ENCODE measurements at places on chromosomes 3 and 15.

DNA sequence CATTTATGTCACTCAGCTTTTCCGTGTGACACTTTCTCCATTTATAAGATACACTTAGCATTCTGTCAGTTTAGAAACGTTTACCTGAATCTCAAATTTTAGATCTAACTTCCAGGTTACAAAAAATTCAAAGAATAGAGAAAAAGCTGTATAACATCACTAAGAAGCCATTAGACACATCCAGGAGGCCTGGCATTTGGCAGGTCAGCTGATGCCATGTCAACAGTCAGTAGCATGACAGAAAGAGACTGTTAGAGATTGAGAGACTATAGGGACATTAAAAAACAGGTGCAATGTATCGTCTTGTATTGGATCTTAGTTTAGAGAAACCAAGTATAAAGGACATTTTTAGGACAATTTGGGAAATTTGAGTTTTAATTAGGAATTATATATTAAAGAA is 53.4 kb upstream of the ATOSA start:
- no peak for DNase-seq

- DNase-seq = no peak
Measured at GRCh38 chr15:95086531-95087252, 855.3 kb downstream of the MCTP2 start.

DNA sequence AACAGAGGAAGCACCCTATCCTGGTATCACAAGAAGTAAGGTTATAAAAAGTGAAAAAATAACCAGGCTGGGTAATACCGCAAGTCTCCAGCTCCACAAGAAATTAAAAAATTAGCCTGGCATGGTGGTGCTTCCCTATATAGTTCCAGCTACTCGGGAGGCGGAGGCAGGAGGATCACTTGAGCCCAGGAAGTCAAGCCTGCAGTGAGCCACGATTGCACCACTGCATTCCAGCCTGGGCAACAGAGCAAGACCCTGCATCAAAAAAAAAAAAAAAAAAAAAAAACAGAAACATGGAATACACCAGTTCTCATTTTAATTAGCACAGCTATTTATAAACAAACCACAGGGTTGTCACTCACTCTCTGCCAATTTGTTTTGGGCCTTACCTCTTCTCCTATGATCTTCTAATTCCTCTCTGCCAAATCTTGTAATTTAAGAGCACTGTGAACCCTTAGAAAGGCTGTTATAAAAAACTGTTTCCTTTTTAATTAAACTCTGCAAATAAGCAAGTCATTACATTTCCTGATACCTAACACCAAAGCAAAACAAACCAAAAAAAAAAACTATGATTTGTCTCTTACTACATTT is 22.6 kb downstream of the DCUN1D1 start:
- DNase-seq = no peak

- DNase-seq = no peak
Measured at GRCh38 chr3:171055336-171056178, 29.0 kb upstream of the SLC2A2 start.

DNA sequence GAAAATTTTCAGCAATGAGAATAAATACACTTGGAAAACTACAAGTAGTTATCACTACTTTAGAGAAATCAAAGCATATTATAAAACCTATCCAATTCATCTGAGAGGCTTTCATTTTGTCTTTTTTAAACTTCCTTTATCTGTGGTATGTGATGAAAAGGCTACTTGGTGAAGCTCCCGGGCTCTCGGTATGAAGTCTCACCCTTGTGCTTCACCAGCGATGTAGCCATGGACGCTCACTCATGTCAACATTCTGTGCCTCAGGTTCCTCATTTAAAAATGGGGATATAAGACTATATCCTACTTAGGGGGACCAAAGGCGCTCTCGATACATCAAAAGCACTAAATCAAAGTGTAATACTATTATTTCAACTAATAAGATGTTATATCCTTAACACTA is 14.9 kb downstream of the SATB1 start:
- DNase-seq = no peak

- DNase-seq = no peak
Measured at GRCh38 chr3:30455840-30456239, 150.6 kb upstream of the TGFBR2 start.

DNA sequence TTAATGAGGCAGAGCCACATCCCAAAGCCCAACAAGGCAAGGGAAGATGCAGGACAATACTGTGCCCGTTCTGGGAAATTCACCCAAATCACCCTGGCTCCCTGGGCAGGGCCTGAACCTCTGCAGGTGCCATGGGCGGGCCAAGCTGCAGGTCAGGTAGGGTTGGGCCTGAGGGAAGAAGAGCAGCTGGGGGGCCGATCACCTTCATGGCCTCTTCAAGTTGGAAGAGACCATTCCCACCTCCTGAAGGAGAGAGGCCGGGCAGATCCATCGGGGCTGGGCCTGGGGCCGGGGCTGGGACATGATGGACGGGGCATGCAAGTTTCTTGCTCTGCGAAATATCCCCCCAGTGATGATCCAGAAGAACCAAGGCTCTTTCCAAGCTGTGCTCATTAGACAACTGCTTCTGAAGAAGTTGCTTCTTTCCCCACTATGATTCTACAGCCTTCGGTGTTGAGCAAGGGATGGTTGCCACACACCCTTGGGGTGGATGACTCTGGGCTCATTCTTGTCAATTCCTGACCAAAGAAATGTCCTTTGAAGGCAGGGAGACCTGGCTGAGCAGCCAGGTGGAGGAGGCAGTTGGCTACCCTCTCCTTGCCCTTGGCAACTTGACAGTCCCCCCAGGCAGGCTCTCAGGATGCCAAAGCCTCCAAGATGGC is 38.2 kb downstream of the KLHL25 start:
- peak; percentile 14 for DNase-seq

- no peak for DNase-seq
Measured at GRCh38 chr3:62214850-62215249, 158.5 kb downstream of the FEZF2 start.

- DNase-seq = no peak
Measured at GRCh38 chr15:43911235-43911781, 84.5 kb downstream of the WDR76 start.

- no peak for DNase-seq
Measured at GRCh38 chr3:158420654-158421396, 150.2 kb upstream of the MLF1 start.

DNA sequence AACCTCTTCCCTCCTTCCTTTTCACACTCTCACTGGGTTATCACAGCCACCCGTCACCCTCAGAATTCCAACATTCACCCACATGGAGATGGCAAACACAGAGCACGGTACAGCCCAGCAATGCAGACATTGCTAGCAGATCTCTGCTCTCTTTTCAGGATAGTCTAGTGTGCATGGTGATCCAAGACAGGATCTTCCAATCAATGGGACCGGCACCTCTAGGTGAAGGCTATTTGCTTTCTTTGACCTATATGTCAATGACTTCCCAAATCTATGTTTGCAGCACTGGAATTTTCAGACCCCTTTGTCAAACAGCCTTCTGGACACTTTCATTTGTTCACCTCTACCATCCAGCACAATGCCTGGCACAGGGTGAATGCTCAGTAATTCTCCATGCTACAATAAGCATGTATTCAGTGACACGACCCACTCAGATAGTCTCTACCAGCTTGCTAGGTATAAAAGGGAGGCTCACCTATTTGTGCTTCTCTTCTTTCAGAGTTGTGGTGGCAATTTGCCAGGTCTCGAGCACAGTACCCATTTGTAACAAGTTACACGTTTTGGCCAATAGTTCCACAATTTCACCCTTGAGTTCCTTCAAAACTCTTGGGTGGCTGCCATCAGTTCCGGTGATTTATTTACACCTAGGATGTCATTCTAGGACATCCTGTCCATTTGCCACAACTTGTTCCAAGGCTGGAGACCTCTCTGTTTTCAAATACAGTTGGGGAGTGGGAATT is 279.1 kb upstream of the ICE2 start:
- no peak for DNase-seq

DNA sequence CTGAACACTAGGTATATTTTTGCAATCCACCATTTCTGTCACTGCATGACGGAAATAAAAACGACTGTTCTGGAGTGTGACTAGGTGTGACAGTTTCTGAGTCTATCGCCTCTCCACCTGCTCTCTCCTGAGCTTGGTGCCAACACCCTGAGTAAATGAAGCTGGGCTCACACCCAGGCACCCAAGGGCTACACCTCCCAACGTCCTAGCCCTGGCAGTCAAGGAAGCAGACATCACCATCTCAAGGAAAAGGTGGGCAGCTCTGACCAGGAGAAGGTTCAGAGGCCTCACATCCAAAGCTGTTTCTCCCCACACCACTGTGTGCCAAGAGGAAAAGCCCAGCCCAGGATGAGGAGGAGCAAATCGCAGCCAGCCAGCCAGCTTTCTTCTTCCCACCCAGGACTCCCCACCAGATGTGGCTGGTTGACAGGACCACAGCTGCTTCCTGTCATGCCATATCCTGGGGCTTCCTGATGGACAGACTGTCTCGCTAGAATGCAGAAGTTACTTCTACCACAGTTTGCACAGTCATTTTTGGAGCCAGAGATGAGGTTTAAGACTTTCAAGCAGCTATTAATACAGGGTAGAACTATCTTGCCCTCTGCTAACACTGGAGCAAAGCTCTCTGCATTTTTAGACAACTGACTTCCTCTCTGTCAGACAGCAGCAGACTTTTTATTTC is 3.3 kb downstream of the SCAMP2 start:
- no peak for DNase-seq

- DNase-seq = peak; percentile 46
Measured at GRCh38 chr3:53199834-53200233, 38.8 kb downstream of the PRKCD start.

- DNase-seq = no peak
Measured at GRCh38 chr15:73806698-73807483, 53.7 kb upstream of the INSYN1 start.

DNA sequence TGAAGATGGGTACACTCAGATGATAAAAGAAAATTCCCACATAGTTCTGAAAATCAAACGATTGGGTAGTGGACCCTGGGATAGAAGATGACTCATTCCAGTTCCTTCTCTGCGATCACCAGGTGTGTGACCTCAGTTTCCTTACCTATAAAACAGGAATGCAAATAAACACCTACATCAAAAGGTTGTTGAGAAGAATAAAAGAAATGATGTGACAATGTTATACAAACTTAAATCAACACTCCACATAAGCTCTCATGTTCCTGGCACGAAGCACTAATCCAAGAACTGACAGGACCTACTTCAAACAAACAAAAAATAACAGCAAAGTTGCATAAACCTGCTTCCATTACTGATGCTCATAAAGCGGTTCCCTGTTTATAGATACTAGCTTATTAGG is 69.2 kb downstream of the RORA start:
- DNase-seq = no peak

- no peak for DNase-seq
Measured at GRCh38 chr15:51303462-51303980, 34.9 kb downstream of the CYP19A1 start.

GRCh38 chr15:65336493-65337435 is 32.3 kb downstream of the RNU5B-1 start:
- DNase-seq = peak; percentile 72

DNA sequence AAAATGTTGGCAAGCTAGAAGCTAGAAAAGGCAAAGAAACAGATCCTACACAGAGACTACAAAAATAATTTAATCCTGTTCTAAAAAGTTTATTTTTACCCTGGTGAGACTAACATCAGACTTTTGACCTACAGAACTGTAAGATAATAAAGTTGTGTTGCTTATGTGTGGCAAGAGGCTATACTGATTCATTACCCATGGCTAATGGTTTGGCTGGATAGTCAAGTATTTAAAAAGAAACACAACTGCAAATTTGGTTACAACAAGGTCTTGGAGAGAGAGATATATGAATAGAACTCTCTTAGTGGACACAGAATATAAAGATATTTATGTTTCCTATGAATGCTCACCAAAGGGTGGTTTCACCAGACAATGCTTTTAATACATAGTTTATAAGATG is 364.2 kb upstream of the PLSCR5 start:
- DNase-seq = no peak

DNA sequence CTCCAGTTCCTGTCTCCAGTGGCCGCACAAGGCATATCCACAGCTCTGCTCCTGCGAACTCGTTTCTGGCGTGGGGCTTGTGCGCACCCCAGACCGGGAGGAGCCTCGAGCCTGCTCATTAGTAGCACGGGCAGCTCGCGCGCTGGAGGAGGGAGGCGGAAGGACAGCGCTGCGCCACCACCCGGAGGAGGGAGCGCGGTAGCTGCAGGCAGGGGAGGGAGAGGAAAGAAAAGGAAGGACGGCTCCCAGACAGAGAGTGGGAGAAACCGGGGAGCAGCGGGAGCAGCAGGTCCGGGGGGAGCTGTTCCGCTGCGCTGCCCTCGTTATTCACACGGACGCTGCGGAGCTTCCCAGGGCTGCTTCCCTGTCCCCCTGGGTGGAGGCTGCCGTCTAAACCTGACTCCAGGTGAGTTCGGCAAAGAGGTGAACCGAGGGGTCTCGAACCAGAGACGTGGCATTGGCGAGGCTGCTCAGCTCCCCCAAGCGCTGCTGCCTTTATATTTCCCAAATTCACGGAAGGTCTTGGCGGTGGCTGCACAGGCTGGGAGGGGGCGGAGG is 121.3 kb upstream of the ZNF717 start:
- peak; percentile 60 for DNase-seq

- DNase-seq = no peak
Measured at GRCh38 chr15:87739081-87739480, 517.5 kb downstream of the NTRK3 start.

- DNase-seq = peak; percentile 84
Measured at GRCh38 chr3:56976651-56977560, 83.6 kb upstream of the SPATA12 start.

DNA sequence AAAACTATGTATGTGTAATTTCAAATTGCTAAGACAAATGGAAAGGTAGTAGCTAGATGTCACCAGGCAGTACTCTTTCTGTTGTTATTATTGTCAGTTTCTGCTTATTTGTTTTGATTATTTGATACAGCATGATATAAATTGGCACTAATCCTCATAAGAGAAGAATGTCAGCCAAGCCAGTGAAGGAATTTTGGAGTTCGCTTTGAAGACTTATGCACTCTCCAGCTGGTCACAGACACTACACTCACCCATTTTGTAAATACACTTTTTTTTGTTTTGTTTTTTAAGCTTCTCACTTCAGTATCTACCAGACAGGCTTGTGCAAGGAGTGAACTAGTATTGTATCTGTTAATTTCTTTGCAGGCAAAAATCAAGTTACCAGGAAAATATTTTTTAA is 180.2 kb upstream of the TTC14 start:
- DNase-seq = no peak

DNA sequence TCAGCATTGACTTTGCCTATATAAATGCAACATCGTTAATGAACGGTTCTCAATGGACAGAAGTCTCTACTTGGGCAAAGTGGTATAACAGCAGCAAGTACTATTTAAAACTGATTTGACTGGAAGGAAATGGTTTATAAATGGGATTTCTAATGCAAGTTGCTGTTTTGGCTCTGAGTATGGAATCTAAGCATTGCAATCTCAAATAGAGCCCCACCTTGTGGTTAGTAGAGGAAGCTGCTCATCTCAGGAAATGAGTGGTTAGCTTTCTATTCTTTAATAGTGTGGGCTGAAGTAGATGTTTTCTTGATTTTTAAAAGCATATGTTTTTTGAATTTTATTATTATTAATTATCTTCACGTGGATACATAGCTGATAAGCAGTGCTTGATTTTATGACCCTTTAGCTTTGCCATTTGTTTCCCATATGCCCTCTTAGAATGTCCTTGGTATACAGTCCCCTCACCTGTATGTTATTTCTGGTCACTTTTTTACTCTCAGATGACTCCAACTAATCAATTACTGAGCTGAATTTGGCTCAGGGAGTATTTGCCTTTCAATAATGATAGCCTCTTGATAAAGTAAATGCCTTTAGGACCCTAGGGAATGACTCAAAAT is 67.1 kb downstream of the OXSM start:
- peak; percentile 48 for DNase-seq

GRCh38 chr3:109559389-109559788 is 222.0 kb upstream of the DPPA4 start:
- no peak for DNase-seq

All from D341Med (cell line).